ENCODE measurements at places on chromosomes 16 and 17. TPM values are rescaled to one million over a fixed set of nuclear protein-coding genes. Genes with fewer than 3 reads are reported as not detected.

VWA3A gene
- total RNA-seq: 16.5 TPM

GRCh38 chr16:57355898-57356414, 2.6 kb upstream of the CCL22 start:
- DNase-seq: no peak

GRCh38 chr16:4947722-4948503, 10.2 kb upstream of the SEC14L5 start:
- no peak for DNase-seq

DNA sequence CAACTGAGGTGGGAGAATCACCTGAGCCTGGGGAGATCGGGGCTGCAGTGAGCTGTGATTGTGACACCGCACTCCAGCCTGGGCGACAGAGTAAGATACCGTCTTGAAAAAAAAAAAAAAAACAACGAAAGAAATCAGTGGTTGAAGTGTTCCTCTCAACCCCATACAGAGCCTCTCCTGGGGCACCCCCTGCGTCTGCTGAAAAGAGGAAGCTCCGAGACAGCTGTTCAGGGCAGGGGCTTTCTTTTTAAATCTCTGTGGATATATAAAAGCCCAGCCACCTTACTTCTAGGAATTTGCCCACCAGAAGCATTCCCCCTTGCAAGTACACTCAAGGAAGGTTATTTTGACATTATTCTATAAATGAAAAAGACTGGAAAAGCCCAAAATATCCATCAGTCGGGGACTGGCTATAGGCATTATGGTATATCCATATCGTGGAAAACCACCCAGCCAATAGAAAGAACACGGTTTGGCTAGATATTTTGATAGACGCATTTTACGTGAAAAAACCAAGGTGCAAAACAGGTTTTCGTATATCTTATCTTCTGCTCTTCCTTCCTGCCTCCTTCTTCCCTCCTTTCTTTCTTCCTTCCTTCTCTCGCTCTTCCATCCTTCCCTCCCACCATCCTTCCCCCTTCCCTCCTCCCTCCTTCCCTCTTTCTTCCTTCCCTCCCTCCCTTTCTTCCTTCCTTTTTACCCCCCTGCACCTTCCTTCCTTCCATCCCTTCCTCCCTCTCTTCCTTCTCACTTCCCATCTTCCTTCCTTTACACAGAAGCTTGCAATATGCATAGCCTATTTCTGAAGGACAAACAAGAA, 9.2 kb upstream of the CCL22 start:
- DNase-seq: no peak

DNA sequence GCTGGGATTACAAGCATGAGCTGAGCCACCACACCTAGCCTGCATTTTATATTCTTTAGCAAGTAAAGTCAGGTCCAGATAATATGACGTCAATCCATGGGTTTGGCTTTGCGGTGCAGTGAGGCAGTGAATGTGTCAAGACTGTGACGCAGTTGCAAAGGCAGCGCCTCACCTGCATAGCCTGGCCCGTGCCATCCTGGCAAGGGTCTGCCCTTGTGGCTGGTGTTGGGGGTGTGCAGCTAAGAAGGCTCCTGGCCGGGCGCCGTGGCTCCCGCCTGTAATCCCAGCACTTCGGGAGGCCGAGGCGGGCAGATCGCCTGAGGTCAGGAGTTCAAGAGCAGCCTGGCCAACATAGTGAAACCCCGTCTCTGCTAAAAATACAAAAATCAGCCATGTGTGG, 7.0 kb downstream of the PDF start:
- peak; percentile 7 for DNase-seq

DNA sequence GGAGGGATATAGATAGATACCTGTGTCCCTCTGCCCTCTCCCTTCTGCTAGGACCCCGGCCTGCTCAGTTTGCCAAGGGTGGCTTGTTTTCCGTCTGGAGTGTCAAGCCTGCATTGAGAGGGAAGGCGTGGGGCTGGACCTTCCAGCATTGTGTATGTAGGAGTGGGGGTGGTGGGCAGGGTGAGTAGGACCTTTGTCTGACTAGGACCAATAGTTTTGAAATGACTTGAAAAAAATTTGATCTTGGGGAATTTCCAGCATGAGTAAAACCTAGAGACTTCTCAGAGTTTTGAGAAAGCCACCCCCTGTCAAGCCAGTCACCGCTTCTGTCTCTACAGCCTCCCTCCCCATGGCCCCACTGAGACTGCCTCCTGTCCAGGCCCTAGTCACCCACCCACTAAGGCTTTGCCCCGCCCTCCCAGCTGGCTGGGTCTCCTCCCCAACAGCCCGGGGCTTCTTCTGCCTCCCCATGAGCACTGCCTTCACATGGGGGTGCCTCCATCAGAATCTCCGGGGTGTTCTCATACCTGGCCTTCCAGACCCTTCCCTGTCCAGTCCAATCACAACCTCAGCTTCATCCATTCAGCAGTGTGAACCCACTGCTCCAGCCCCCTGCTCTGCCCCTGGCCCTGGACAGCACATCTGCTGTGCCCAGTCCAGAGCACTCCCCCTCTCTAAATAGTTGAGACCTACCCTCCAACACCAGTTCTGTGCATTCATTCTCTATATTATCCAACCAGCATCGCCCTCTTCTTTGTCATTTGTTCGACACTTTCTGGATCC, 207.0 kb downstream of the MSI2 start:
- no peak for DNase-seq

DNA sequence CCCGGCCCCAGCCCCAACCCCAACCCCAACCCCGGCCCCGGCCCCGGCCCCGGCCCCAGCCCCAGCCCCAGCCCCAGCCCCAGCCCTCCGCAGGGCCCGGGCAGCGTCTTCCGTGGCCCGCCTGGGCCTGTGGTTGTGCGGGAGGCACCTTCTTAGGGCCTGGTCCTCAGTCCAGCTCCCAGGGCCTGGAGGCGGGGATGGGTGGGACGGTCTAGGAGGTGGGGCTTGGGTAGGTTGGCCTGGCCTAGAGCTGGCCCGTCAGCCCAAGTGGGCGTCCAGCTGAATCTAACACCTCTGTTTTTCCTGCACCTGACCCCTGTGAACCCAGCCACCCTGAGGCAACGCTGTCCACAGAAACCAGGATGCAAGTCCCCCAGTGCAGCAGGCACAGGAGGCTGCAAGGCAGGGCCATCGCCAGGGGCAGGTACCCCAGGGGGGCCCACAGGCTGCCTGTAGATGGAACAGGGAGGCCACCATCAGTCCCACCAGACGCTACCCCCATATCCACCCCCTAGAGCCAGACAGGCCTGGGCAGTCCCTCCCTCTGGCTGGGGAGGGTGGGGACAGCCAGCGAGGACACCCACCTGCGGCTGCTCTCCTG, 8.8 kb downstream of the MSLN start:
- no peak for DNase-seq

AFMID gene
- 69.2 TPM for total RNA-seq

DNA sequence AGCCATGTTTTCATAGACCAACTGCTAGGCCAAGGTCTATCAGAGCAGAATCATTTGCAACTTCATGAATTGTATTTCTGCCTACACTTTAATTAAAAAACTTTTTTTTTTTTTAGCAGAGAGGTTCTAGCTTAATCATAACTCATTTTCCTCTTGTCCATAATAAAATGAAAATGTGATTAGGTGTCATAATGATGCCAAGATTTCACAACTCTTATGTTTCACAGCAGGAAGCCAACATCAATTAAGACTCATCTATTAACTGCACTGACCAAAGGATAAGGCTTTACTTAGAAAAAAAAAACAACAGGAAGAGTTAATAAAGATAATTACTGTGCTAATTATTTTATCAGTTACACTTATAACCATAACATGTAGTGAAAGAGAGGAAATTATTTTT, 18.9 kb upstream of the RNF43 start:
- DNase-seq: no peak

GRCh38 chr16:4115209-4115948, 863 bp downstream of the ADCY9 start:
- DNase-seq: no peak

DNA sequence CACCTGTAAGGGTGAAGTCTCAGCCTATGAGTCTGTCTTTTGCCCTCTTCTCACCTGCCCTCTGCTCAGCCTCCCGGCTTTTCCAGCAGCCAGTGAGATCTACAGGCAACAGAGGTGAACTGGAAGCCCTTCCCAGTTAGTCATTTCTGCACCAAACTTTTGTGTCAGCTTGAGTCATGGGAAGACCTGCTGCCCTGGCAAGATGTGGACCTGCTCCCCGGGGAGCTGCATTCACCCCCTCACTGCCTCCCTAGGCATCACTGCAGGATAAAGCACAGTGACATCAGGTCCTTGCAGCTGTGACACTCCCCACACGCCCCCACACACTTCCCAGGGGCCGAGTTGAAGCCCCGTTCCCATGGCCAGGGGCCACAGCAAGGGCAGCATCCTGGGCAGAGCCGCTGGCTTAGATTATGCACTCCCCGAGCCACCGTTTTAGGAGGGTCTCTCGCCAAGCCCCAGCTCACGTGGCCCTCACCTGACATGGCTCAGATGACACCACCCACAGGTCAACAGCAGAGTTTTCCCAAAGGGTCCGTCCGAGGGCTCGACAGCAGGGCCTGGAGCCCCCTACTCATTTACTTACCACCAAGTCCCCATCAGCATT, 6.5 kb upstream of the ABR start:
- no peak for DNase-seq

DNA sequence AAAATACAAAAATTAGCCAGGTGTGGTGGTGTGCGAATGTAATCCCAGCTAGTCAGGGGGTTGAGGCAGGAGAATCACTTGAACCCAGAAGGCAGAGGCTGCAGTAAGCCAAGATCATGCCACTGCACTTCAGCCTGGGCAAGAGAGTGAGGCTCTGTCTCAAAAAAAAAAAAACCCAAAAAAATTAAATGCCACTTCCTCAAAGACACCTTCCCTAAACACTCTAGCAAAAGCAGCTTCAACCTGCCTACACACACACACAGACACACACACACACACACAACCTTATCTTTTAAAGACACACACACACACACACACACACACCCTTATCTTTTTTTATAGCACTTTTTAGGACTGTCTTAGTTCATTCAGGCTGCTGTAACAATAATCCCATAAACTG, 201.7 kb upstream of the PSMD7 start:
- DNase-seq: no peak

SRCIN1 gene
- 99.4 TPM for total RNA-seq

- DNase-seq: no peak
Measured at GRCh38 chr17:40651939-40652338, 4.3 kb upstream of the SMARCE1 start.
